ENCODE measurements at places on chromosomes 3 and 15.

GRCh38 chr3:12941495-12942023 lies 100.2 kb upstream of the RPL32 start:
- no peak for DNase-seq

GRCh38 chr15:97126553-97127233 lies 796.2 kb downstream of the NR2F2 start:
- no peak for DNase-seq

DNA sequence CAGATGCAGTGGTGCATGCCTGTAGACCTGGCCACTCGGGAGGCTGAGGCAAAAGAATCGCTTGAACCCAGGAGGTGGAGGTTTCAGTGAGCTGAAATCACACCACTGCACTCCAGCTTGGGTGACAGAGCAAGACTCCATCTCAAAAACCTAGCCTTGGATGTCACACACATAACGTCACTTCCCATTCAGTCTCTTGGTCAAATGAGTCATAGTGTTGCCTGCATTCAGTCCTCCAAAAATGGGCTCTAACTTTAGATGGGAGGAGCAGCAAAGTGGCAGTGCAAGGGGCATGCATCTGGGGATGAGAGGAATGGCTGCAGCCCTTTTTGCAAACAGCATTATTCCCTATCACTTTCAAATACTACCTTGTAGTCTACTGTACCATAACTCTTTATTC lies 62.9 kb upstream of the AGBL1 start:
- DNase-seq: no peak

GRCh38 chr3:141074529-141074928 lies 23.4 kb downstream of the SPSB4 start:
- peak; percentile 36 for DNase-seq

DNA sequence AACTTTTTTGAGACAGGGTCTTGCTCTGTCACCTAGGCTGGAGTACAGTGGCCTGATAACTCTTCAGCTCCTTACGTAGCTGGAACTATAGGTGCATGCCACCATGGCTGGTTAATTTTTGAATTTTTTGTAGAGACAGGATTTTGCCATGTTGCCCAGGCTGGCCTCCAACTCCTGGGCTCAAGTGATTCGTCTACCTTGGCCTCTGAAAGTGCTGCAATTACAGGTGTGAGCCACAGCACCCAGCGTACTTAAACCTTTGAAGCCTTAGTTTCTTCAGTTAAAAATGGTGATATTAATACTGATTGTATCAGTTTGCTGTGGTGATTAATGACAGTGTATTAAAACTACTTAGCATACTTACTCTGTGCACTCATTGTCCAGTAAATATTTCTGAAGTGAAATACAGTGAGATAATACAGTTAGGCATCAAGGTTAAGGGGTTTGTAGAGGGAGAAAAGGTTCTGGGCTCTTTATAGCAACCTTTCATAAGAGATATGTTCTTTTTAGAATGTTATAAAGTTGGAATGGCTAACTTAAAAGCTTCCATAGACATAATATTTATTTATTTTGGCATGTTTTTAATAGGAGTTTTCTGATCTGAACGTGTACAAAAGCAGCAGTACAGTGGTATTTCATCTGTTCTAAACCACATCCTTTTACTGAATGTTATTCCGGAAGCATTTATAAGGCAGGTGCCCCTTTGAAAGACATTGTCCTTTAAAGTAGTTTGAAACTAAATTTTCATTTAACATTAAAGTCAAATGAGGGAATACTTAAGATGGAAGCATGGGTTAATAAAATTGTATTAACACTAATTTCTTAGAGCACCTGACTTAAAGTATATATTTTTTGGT lies 23.6 kb downstream of the NCK1 start:
- DNase-seq: no peak

Measured in eye (tissue), 1 donor.